ENCODE measurements at places on chromosomes 11 and 22. TPM values are rescaled to one million over a fixed set of nuclear protein-coding genes. Genes with fewer than 3 reads are reported as not detected.

- no peak for DNase-seq
These were observed 1.8 kb upstream of the PGA3 start for GRCh38 chr11:61201476-61201875.

The ENTHD1 gene
- total RNA-seq = under 0.01 TPM

The NAALAD2 gene
- 6.9 TPM for total RNA-seq

DNA sequence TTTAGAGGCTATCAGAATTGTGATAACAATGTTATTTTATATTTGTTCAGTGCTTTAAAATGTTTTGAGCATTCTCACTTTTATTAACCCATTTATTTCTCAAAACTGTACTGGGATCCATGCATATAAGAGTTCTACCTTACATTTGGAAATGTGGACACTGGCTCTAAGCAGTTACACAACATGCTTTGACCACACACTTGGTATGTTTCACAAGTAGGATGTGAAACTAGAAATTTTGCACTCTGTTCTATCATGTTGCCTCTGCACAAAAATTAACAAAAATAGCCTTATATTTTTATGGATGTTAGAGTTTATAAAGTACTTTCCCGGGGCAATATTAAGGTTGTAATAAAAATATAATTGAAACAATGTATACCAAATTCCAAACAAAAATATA is 126.9 kb upstream of the CHORDC1 start:
- DNase-seq = no peak

The KIF18A gene
- total RNA-seq = 4.9 TPM

GRCh38 chr11:35524780-35525179 is 636 bp downstream of the PAMR1 start:
- no peak for DNase-seq

GRCh38 chr11:80584661-80585060 is 1143.8 kb upstream of the TENM4 start:
- no peak for DNase-seq

The SCARF2 gene
- 1.6 TPM for total RNA-seq

The HBE1 gene
- 15.1 TPM for total RNA-seq

DNA sequence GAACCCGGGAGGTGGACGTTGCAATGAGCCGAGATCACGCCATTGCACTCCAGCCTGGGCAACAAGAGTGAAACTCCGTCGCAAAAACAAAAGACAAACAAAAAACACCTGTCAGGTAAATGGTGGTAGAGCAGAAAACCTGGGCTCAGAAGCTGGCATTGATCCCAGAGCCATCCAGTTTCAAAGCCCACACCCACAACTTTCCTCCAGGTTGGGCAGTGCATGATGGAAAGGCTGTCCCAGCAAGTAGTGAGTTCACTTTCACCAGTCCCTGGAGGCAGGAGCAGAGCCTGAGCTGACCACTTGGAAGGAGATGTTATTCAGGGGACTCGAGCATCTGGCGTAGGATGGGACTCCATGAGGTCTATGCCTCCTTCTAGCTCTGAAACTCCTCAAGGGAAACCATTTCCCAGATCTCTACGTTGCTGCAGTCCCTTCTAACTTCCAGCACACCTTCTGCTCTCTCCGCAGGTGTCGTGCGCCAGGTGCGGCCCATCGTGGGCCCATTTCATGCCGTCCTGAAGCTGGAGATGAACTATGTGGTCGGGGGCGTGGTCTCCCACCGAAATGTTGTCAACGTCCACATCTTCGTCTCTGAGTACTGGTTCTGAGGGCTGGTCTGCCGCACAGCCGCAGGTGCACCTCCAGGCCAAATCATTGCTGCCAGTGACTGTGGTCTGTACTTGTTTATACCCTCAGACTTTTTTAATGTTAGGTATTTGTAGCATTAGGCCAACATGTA is 71.6 kb upstream of the ATXN10 start:
- DNase-seq = no peak

- DNase-seq = no peak
These were observed 2.4 kb upstream of the MGAT3 start for GRCh38 chr22:39454385-39454871.

GRCh38 chr11:74611369-74611861 is 19.0 kb downstream of the POLD3 start:
- DNase-seq = no peak

- DNase-seq = no peak
These were observed 43.8 kb downstream of the SIK3 start for GRCh38 chr11:117054382-117054781.

The SPI1 gene
- 1.2 TPM for total RNA-seq

DNA sequence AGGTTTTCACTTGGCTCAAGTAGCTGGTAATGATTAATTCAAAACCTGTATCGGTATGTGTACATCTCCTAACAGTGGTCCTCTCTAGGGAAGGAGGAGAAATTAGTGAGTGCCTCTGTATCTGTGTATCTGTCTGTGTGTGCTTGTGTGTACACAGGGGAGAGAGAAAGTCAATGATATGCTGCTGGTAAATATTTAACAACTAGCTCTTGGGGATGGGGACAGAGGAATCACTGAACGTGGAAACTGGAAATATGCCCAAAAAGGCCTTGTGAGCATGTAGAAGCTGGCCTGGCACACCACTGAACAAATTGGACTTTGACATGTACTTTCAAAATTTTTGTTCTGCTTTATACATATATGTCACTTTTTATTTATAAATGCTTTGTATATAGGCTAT is 214.0 kb upstream of the SYN3 start:
- no peak for DNase-seq

The MMP12 gene
- total RNA-seq = not detected

- no peak for DNase-seq
These were observed 1.5 kb downstream of the FXYD6 start for GRCh38 chr11:117874910-117875381.

GRCh38 chr11:115996125-115996807 is 492.1 kb upstream of the CADM1 start:
- DNase-seq = no peak

GRCh38 chr11:17273668-17274282 is 2.8 kb upstream of the NUCB2 start:
- no peak for DNase-seq

GRCh38 chr11:74932797-74933196 is 16.1 kb downstream of the XRRA1 start:
- DNase-seq = no peak

DNA sequence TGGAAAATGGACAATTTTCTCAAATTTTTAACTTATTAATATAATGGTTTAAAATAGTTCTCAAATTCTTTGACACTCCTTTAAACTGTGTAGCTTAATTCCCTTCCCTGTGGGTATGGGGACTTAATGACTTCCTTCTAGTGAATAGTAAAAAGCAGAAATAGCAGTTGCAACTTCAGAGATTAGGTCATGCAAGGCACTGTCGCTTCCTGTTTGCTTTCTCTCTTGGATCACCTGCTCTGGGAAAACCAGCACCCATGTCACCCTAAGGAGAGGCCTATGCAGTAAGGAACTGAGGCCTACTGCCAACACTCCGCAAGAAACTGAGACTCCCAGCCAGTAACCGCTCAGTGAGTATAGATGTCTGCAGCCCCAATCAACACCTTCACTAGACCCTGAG is 5.5 kb upstream of the PANX3 start:
- no peak for DNase-seq

GRCh38 chr11:123419731-123420452 is 10.2 kb upstream of the GRAMD1B start:
- DNase-seq = no peak

DNA sequence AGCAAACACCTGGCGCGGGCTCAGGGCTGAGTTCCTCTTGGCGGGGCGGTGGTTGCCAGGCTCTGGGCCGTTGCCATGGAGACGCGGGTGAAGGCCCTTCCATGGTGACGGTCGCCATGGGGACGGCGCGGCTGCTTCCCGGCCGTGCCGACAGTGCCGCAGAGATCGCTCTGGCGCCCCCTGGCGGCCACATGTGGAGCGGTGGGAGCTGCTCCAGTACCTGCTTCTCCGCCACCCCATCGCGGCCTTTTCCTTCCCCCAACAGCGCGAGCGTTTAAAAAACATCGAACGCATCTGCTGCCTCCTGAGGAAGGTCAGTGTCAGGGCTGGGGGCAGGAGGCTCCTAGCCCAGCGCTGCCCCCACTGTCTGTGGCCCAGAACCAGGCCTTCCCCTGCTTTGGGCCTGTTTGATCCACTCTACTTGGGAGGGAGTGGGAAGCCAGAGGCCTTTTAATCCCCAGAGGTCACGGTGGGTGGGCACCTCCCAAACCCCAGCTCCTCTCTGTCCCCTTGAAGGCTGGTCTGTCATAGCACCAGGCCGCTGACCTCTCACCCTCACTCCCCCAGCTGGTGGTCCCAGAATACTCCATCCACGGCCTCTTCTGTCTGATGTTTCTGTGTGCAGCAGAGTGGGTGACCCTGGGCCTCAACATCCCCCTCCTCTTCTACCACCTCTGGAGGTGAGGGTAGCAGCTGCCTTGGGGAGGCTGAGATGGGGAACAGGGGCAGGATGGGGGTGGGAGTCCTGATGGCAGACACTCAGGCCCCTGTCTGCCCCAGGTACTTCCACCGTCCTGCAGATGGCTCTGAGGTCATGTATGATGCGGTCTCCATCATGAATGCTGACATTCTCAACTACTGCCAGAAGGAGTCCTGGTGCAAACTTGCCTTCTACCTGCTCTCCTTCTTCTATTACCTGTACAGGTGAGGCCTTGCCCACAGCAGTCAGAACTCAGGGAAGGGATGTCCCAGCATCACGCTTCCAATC is 4.8 kb downstream of the CNIH2 start:
- DNase-seq = peak; percentile 100

- DNase-seq = no peak
These were observed 13.2 kb downstream of the ASPHD2 start for GRCh38 chr22:26442086-26442756.

The B3GAT1 gene
- total RNA-seq = 47.3 TPM

Measured in frontal cortex (tissue), 4 donors.